Naive B cell (primary cell): ENCODE measurements at places on chromosomes 2 and 18. TPM values are rescaled to one million over a fixed set of nuclear protein-coding genes. Genes with fewer than 3 reads are reported as not detected.
A peak's percentile ranks its signal among the peaks of the same experiment; 100 is the strongest.

- DNase-seq: no peak
Measured at GRCh38 chr2:43341959-43342757, 115.8 kb upstream of the ZFP36L2 start.

The SCN3A gene
- 4.7 TPM for polyA plus RNA-seq

GRCh38 chr2:187497858-187498463, 49.9 kb upstream of the CALCRL start:
- no peak for DNase-seq

- no peak for DNase-seq
Measured at GRCh38 chr18:2979129-2979528, 33.8 kb downstream of the LPIN2 start.

GRCh38 chr18:8036551-8036950, 469.4 kb downstream of the PTPRM start:
- DNase-seq: no peak

DNA sequence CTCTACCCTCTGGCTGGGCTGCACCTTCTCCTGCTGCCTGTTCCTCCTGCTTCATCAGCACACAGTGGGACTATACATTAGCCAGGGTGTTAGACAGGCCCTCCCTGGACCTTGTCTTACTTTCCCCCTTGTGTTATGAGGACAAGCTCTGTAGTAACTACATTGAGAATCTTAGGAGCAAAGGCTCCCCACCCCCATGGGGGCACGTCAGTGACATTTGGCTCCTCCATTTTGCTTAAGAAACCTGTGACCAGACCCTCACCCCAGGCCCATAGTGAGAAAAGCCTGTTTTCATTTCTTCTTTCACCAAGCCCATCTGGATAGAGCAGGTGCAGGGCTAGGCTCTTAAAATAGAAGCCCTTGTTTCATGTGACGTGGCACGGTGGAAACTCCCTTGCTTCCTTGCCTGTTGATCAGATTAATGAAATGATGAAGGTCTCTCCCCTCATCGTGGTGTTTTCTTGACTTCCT, 146.7 kb downstream of the RPIA start:
- DNase-seq: peak; percentile 86

The PRKRA gene
- 74.2 TPM for polyA plus RNA-seq

The BMP10 gene
- not detected for polyA plus RNA-seq

GRCh38 chr18:12377556-12378197, 650 bp upstream of the AFG3L2 start:
- DNase-seq: no peak

The CDK15 gene
- not detected for polyA plus RNA-seq
